PC-9 (cell line): ENCODE measurements at places on chromosomes 13 and 19.
A peak's percentile ranks its signal among the peaks of the same experiment; 100 is the strongest.

DNA sequence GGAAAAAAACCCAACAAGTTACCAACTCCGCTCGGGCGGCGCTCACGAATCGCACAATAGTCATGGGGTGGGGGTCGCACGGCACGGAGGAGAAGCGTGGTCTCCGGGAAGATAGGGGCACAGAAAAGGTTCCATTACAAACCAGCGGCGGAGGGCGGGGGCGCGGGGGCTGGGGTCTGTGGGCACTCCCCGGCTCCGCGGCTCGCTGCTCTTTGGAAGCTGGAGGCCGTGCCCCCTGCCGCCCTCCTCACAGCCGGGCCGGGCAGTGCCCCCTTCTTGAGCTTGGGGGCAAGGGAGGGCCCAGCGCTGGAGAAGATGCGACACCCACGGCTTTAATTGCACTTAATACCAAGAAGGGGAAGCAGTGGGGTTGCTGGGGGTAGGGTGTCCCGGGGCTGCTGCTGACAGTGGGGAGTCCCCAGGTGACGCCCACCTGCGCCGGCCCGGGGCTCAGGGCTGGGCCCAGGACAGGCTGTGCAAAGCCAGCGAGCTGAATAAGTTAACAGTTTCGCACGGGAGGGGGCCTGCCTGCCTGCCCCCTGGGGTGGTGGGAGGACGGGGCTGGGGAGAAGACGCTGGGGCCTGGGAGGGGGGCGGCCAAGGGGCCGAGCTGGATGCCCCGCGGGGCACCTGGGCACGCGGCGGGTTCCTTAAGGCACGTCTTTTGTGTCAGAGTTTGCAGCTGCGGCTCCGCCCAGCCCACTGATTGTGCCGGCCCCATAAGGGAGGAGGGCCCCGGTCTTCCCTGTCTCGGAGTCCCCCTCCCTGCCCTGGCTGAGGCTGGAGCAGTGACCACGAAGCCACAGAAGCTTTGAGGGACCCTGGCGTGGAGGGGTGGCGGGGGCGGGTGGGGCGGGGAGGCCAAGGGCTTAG is 9.8 kb downstream of the DCAF15 start:
- DNase-seq = no peak

DNA sequence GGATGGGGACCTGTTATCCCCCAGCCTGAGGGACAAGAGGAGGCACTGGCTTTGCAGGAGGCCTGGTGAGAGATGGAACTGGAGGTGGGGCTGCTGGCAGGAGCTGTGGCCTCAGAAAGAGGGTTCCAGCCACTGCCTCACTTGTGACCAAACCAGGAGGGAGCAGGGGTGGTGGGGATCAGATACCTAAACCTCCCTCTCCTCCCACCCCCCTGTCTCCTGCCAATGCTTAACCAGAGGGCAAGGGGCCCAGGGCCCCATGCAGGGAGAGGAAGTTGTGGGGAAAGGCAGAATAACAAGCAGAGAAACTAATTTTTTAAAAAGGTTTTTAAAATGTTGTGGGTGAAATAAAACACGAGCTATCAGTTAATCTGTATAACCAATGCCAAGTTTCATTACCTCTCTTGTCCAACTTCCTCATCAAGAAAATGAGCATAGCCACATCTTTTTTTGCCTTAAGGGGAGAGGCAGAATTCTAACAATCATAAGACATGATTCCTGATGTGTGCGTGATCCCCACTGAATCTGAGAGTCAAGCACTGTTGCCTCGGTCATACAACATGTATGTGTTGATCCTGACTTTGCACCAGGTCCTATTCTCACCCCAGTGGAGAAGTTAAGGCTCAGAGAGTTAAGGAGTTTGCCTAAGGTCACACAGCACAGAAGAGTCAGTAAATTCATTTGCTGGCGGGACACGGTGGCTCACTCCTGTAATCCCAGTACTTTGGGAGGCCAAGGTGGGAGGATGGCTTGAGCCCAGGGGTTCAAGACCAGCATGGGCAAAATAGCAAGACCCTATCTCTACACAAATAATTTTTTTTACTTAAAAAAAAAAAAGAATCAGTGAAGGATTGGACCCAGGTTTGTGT is 12.9 kb downstream of the FXYD5 start:
- DNase-seq = no peak

DNA sequence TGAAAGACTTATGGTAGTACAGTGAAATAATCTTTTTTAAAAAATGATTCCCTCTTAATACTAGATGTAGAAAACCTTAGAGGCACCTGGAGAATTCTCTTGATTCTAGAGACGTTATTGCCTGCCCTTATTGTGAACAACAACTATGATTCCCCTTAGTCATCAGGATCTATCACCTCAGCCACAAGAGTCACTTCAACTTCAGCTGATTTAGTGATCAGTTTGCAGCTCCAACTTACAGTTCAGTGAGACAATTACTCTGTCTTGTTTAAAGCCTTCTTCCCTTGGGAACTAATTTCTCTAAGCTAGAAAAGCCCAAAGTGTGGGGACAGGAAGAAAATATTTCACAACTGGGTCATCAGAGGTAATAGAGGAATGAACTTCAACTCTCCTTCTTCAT is 254.3 kb upstream of the SLITRK1 start:
- no peak for DNase-seq

- no peak for DNase-seq
Measured at GRCh38 chr13:39536906-39537305, 66.1 kb downstream of the LHFPL6 start.

GRCh38 chr19:3095441-3096191 is 1.5 kb downstream of the GNA11 start:
- DNase-seq = no peak

DNA sequence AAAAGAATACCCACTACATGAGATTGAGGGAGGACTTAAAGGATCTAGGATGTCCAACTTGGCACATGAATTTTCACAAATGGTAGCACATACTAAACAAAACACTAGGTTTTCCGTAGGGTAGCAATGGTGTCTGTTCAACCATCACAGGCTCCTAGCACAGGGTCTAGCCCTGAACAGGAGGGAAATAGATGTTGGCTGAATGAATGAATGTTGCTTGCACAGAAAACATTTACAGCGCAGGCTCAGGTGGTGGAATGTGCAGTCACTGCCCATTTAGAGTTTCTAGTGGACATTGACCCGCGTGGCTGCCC is 1.9 kb upstream of the MYCBP2 start:
- DNase-seq = no peak

DNA sequence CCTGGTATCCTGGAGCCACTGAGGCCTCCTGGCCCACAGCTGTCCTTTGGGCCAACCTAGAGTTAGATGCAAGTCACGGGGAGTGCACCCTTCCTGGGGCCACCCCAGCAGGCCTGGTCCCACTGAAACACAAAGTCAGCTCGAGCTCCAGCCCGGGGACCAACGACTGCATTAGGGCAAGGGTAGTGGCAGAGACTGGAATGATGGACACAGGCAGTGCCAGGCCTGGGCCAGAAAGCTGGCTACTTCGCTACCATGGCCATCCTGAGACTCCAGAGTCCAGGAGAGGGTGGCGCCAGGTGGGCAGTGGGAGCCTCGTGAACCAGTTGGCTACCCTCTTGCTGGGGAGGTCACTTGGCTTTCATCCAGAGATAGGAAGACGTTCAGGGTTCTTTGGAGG is 22.2 kb upstream of the RNF17 start:
- no peak for DNase-seq

- no peak for DNase-seq
Measured at GRCh38 chr13:86737334-86737932, 933.7 kb upstream of the SLITRK5 start.

- DNase-seq = no peak
Measured at GRCh38 chr13:104577071-104577815, 1511.0 kb upstream of the SLC10A2 start.

- DNase-seq = peak; percentile 2
Measured at GRCh38 chr19:28242317-28242927, 970.5 kb downstream of the UQCRFS1 start.

- DNase-seq = peak; percentile 34
Measured at GRCh38 chr13:101681834-101682233, 229.4 kb downstream of the ITGBL1 start.

GRCh38 chr13:112117258-112117954 is 50.5 kb downstream of the SOX1 start:
- DNase-seq = no peak

GRCh38 chr19:33904681-33905080 is 108.0 kb downstream of the KCTD15 start:
- no peak for DNase-seq

- DNase-seq = no peak
Measured at GRCh38 chr13:44333950-44334655, 39.5 kb upstream of the SERP2 start.

GRCh38 chr13:24631922-24632321 is 48.3 kb upstream of the ATP12A start:
- no peak for DNase-seq

DNA sequence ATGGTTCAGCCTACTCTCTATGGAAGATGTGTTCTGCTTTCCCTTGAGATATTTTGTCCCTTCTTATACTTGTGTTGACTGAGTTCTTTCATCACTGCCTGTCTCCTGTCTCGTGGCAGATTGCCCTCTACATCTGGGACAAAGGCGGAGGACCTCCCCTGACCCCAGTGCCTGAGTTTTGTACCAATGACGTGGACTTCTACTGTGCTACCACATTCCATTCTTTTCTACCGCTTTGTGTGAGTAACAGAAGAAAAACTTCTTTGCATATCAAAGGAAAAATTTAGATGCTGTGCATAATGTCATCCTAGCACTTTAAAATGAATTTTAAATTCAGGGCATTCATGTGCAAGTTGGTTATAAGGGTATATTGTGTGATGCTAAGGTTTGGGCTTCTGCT is 74.6 kb downstream of the B3GLCT start:
- no peak for DNase-seq

DNA sequence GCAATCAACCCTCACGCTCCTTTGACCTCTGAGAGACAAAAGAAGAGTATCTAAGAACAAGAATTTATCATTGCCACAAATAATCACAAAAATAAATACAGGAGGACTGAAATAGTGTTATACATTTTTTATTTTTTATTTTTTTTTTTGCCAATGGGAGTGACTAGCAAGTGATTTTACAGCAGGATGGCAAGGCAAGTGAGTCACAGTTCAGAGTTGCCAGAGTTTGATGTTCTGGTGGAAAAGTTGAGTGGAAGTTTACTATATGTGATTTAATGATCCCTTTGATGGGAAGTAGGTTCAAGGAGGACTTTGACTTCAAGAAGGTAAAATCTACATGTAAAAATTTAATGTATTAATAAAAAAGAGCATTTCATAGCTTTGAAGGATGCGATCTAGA is 2691.4 kb downstream of the PCDH9 start:
- no peak for DNase-seq

- DNase-seq = no peak
Measured at GRCh38 chr13:113402471-113403254, 38.7 kb upstream of the GRTP1 start.

GRCh38 chr19:47531640-47532387 is 17.0 kb upstream of the NAPA start:
- DNase-seq = no peak

DNA sequence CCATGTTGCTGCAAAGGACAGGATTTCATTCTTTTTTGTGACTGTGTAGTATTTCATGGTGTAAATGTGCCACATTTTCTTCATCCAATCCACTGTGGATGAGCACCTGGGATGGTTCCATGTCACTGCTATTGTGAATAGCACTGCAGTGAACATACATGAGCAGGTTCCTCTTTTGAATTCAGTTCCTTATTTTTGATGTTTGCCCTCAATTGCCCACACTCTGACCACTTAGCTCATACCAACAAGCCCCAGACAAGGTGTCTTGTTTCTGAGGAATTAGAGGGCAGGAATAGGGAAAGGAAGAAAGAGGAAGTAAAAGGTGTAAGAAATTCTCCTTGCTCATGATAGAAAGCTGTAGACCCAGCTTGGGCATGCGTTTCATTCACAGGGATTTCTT is 244.2 kb upstream of the ZNF507 start:
- no peak for DNase-seq

- no peak for DNase-seq
Measured at GRCh38 chr13:78597602-78597932, 5.8 kb downstream of the POU4F1 start.

- no peak for DNase-seq
Measured at GRCh38 chr19:35790981-35791813, 15.8 kb downstream of the ARHGAP33 start.

DNA sequence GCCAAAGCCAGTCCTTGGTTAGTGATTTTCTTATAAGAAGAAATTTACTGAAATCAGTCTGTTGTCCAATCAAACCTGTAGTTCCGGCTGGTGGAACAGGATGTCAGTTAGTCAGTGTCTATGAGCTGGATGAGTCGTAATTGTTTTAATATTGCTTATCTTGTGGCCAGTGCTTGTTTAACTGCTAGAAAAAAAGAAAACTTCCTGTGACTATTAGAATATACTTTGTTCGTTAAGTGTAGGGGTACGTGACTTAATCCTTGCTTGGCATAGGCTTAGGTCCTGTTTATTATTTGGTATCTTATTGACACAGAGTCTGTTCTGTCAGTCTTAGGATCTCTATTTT is 1484.8 kb upstream of the MIR17HG start:
- DNase-seq = no peak

DNA sequence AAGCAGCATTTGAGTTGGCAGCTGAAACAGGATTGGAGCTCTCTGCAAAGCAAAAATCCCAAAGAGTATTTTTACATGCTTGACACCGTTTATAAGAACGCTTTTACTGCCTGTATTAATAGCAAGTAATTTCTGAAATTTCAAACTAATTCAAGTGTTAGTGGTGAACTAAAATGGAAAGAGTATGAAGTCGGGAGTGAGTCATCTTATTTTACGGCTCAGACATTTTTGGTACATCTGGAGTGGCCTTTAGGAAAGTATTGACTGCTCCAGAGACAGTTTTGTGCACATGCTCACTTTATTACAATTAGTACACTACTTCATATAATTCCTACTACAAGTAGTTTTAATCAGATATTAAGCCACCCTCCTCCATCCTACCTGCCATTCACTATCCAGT is 167.4 kb downstream of the SLITRK6 start:
- DNase-seq = no peak

GRCh38 chr13:37026771-37027170 is 26.2 kb downstream of the EXOSC8 start:
- DNase-seq = no peak

- no peak for DNase-seq
Measured at GRCh38 chr19:39871886-39872866, 26.0 kb upstream of the FBL start.

- no peak for DNase-seq
Measured at GRCh38 chr19:32866061-32866460, 3.5 kb downstream of the SLC7A9 start.

DNA sequence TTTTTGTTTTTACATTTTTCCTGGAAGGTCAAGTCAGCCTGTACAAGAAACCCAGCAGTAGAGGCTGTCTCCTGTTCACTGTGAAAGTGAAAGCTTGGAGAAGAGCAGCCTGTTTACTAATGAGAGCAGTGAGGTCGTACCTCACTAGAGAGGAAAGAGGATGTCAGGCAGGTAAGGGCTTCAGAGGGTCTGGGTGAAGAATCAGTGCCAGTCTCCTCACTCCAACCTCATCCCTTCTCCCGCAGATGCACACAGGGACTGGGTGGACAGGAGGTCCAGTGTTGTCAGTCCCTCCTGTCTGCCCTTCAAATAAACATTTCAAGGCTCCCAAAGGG is 462.5 kb downstream of the KLF5 start:
- DNase-seq = no peak

- no peak for DNase-seq
Measured at GRCh38 chr19:50718255-50719118, 1.1 kb downstream of the SHANK1 start.
